ENCODE measurements at places on chromosomes 3 and 15.

DNA sequence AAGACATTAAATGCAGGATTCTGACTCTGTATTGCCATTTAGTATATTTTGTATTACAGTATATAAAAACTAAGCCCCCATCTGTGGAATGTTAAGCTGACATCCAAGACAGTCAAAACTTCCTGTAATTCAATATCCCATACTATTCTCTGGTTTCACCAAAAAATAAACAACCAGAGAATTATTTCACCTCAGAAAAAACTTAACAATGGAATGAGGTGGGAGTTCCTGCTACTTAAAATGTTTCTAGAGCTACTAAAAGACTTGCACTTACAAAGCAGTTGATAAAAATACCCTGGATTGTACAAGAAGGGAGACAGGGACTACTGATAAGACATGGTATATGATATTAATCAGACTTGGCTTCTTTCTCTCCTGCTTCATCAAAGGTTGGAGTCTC lies 8.3 kb downstream of the ARL13B start:
- no peak for DNase-seq

GRCh38 chr15:75531041-75531450 lies 48.1 kb downstream of the PTPN9 start:
- DNase-seq = peak; percentile 39

GRCh38 chr3:4290272-4290893 lies 12.8 kb upstream of the SETMAR start:
- DNase-seq = peak; percentile 19

GRCh38 chr3:34312684-34313083 lies 514.3 kb downstream of the PDCD6IP start:
- no peak for DNase-seq

- no peak for DNase-seq
These were observed 12.2 kb downstream of the ADAM10 start for GRCh38 chr15:58737298-58737697.
